ENCODE measurements at places on chromosomes 5 and 9.

DNA sequence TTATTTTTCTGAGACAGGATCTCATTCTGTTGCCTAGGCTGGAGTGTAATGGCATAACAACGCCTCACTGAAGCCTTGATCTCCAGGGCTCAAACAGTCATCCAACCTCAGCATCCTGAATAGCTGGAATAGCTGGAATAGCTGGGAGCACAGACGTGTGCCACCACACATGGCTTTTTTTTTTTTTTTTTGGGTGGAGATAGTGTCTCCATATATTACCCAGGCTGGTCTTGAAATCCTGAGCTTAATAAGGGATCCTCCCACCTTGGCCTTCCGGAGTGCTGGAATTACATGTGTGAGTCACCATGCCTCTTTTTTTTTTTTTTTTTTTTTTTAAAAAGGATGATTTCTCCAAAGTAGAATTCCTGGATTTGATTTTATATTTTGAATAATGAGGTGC, 60.7 kb downstream of the NSD1 start:
- DNase-seq, result no peak

GRCh38 chr5:72296256-72296655, 23.8 kb downstream of the MRPS27 start:
- DNase-seq, result no peak

DNA sequence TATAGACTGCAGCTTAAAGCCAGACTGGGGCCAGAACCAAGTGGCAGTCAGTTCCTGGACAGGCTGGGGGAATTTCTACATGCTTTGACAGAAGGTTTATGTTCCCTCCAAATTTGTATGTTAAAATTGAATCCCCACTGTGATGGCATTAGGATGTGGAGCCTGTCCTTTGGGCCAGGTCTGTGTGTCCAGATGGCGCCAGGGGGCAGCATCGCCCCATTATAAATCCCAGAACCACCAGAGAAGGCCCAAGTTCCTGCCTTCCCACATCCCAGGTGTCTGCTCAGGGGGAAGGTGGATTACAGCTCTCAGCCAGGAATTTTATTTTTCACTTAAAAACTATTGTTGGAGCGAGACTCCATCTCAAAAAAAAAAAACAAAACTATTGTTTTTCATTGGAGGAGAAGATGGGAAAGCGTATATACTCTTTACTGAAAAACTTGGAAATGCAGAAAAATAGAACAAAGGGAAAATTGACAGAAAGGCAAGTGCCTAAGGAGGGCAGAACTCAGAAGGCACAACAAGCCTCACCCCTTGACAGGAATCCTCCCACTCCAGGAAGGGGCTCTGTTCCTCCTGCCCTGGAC, 5.0 kb downstream of the IL3 start:
- peak; percentile 76 for DNase-seq

- no peak for DNase-seq
Observed at GRCh38 chr5:148626081-148626613, 28.2 kb downstream of the HTR4 start.

DNA sequence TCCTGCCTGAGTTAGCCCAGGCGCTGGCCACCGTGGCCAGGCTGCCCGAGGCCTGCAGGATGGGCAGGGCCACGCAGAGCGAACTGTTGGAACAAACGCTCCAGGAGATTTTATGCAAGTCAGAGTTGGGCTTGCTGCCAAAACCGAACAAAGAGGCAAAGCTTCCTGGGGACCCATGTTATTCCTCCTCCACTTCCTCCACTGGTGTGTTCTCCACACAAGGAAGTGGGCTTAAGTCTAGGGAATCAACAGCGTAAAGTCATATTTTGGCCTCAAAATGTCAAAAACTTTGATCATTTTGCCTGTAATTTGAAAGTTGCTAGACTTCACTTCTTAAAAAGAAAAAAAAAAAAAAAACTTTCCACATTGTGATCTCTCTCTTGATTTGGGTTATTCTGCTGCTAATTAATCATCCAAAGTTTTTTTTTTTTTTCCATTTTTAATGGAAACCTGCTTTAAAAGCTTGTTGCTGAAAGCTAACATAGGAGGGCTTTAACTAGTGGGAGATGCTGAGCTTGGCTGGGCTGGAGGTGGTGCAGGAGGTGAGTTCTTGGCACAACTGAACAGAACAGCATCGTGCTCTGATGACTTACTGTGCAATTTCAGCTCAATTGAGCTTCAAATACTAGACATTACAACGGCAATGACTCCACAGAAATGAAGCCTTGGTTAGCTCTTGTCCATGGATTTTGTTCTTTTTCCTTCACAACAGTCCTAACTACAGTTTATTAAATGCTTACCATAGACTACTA, 73.0 kb downstream of the PTPDC1 start:
- DNase-seq, result no peak

GRCh38 chr9:107571148-107571547, 81.6 kb upstream of the KLF4 start:
- DNase-seq, result no peak

GRCh38 chr5:88507261-88507660, 238.6 kb upstream of the TMEM161B start:
- no peak for DNase-seq

GRCh38 chr5:55030676-55031369, 6.8 kb downstream of the GZMK start:
- no peak for DNase-seq

- no peak for DNase-seq
Observed at GRCh38 chr9:93658184-93658925, 82.0 kb downstream of the PHF2 start.

DNA sequence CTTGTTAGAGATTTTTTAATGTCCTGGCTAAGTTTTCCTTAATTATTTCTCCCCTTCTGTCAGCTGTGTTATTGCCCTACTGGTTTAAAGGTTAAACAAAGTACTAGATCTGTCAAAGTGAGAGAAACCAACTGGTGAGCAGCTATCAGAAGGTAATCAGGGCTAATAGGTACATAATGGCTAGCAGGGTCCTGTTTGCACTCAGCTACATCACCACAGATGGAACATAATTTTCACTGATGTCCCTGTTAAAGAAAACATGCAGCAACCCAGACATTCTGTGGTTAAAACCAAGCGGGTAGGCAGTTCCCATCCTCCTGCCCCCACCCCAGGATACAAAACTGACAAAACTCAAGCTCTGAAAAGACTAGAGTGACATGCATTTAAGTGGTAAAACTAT, 473.9 kb downstream of the NR2F1-AS1 start:
- DNase-seq, result no peak

DNA sequence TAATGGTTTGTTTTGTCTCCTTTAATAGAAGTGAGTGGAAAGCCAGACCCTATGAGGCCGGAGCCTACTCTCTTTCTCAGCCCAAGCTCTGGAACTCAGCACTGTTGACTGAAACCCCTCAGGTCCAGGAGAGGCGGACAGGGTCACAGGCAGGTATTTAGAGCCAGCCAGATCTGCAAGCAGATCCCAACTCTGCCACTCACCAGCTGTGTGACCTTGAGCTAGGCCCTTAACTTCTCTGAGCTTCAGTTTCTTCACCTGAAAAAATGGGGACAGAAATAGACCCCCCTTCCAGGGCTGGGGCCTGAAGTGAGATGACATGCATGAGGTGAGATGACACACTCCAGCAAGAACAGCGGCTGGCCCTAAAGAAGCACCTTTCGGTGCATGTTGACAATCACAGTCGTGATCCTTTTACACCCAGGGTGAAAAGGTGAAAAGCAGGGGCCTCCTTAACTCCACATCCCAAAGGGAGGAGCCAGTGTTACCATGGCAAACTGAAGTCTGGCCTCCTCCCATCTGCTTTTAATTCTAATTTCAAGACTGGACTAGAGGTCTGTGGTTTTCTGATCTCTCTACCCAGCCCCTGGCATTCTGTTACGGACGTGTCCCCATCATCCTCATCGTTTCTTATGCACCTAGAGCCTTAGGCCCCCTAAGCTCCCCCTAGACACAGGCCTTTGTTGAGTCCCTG, 27.2 kb downstream of the MORN5 start:
- no peak for DNase-seq

GRCh38 chr5:125148706-125149105, 402.3 kb upstream of the ZNF608 start:
- no peak for DNase-seq

GRCh38 chr9:135486267-135487065, 6.9 kb downstream of the PPP1R26 start:
- DNase-seq, result no peak

DNA sequence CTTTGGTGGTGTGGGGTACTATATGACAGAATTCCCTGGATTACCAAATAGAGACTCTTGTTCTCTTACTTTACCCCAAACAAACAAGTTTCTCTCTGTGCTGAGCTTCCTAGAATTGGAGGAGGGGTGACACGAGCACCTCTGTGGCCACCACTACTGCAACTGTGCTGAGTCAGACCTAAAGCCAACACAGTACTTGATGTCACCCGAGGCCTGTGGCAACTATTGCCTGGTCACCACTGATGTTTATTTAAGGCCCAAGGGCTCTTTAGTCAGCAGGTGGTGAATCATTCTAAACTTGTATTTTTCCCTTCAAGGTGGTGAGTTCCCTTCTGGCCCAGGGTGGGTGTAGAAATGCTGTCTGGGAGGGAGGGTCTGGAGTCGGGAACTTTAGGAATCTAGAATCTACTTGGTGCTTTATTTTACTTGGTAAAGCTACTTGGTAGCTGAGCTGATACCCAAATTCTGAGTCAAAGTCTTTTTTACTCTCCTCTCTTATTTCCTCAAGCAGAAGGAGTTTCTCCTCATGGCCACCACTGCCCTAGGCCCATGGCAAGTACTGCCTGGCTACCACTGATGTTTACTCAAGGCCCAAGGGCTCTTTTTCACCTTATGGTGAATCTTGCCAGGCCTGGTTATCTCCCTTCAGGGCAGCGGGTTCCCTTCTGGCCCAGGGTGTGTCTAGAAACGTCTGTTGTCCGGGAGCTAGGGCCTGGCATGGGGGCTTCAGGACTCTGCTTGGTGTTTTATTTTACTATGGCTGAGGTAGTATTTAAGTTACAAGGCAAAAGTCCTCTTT, 9.8 kb downstream of the LURAP1L start:
- no peak for DNase-seq

- DNase-seq, result peak; percentile 46
Observed at GRCh38 chr9:69809304-69809863, 11.2 kb upstream of the CFAP95 start.

- DNase-seq, result no peak
Observed at GRCh38 chr5:146836226-146836842, 42.2 kb downstream of the PPP2R2B start.

DNA sequence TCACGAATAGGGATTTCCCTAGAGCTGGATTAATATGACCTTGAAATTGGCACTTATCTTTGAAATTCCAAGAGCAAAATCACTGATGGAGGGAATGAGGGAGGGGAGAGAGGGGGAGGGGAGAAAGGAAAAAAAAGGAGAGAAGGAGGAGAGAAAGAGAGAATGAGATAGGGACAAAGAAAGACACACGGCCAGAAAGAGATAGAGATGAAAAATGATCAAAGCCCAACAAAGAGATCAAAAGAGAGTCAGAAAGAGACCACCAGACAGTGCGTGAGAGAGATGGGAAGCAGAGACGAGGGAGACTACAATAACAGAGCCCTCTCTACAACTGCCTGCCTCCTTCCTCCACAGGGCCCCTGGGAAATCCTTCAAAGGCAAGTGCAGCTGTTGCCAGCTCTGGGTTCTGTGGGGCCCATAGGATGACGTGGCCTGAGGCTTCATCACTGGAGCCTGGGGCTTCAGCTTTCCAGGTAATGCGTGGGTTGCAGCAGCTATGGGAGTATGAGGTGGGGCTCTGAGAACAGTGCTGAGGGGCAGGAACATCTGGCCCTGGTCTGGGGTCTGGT, 58.3 kb upstream of the SHB start:
- peak; percentile 7 for DNase-seq

DNA sequence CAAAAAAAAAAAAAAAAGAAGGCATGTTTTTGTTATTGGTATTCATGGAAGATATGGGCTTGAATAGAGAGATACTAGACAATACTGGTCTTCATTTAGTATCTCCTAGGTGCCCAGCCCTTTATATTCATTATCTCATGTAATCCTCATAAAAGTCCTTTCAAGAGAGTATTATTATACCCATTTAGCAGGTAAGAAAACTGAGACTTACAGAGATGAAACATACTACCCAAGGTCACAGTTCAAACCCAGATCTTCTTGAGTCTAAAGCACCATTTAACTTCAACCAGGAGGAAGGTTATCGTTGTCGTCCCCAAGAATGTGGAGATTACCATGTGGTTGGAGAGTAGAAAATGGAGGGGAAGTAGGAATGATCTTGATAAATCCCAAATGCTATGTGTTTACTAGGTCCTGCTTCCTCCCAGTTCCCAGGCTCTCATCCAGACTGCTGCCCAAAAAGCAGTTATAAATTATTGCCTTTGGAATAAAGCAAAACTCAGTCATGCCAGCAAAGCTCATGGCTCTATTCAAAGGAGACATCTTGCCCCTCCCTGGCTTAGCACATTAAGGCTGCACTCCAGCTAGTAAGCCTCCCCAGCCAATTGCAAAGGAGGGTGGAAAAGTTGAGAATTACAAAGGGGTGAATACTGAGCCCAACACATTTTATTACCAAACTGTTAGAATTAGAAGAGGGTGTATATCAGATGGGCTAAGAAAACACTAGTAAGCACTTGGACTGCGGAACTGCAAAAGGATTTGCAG, 163.9 kb downstream of the PIK3R1 start:
- DNase-seq, result no peak

DNA sequence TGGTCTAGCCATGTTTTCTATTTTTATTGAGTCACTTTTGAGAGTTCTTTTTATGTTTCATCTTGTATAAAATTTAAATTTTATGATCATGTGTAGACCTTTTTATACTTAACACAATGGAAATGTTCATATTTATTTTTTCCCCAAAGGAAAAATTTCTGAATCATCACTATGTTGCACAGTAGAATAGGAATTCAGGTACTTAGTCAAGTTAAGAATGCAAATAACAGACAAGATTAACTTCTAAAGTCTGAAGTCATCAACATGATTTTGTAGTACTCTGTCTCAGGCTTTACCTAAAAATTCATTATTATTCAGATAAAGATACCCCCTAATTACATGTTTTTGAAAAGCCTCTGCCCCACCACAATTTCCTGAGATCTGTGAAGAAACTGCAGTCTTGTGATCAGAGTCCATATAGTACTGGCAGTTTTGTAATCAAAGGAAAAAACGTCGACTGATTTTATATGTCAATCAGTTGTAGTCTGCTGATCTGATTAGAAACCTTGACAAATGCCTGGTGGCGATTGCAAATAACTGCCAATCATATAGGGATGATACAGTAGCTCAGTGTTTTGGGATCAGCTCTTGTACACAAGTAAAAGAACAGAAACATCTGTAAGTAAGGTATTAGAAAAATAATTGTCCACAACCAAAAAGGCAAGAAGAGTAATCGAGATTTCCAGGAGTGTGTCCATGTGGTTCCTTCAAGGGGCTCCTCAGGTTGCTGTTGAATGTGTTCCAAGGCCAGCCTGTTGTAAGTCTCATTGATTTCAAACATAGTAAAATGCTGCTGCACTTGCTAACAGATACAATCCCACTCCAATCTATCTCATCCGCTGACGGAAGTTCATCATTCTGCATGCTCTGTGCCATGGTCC, 352.4 kb downstream of the ARRDC3 start:
- no peak for DNase-seq

DNA sequence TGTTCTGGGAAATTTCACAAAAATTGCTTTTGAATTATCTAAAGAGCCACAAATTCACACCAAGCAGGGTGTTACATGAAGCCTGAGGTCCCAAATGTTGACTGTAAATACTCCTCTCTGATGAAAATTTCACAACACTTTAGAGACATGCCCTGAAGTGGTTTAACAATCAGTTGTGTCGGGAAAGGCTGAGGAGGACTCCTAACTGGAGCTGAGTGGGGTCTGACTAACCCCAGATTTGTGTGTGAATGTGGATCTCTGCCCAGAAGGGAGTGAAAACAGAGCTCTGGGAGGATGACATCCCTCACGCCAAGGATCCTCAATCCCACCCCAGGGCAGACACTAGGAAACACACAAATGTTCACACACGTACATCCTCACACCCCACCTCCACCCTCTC, 31.1 kb upstream of the GRXCR2 start:
- no peak for DNase-seq

- no peak for DNase-seq
Observed at GRCh38 chr9:108704156-108704852, 151.5 kb downstream of the ACTL7B start.

All from activated CD4-positive, alpha-beta T cell treated with anti-CD3 and anti-CD28 coated beads for 48 hours (primary cell).